Naive thymus-derived CD4-positive, alpha-beta T cell (primary cell): ENCODE measurements at places on chromosomes 11 and 22. TPM values are rescaled to one million over a fixed set of nuclear protein-coding genes. Genes with fewer than 3 reads are reported as not detected.

GRCh38 chr22:39725351-39726035 lies 154.9 kb downstream of the CACNA1I start:
- no peak for DNase-seq

DNA sequence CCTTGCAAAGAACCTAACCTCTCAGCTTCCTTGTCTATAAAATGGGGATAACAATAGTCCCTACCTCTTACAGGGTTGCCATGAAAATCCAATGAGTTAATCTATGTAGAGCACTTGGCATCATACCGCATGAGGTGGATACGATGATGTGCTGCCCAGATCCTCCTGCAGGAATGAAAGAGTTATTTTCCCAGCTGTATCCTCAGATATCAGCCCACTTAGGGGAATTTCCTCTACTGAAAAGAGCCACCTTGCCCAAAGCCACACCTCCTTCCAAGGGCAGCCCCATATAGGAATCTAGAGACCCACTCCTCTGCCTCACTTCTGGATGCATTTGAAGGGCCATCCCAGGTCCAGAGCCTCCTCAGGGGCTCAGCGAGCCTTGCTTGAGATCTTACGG lies 128.4 kb downstream of the CCDC81 start:
- DNase-seq: no peak

DNA sequence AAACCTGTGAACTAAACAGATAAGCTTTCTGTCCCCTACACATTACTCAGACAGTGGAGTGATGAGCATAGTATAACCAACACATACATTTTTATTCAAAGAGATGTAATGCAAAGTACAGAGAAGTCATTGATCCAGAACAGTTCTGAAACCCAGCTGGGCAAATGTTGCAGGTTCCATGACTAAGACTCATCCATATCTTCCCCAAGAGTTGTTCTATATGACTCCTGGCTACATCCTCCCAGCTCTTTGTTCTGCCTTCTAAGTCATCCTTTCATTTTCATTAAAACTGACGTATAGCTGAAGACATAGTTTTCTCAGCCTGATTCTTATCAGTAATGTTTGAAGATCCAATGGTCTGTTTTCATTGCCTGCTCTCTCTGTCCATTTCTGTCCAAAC lies 47.3 kb downstream of the PLAAT5 start:
- DNase-seq: no peak

The MEI1 gene
- 112 TPM for polyA plus RNA-seq

The OR5A1 gene
- not detected for polyA plus RNA-seq

GRCh38 chr11:103364687-103365086 lies 255.5 kb downstream of the DYNC2H1 start:
- no peak for DNase-seq

- DNase-seq: no peak
These were observed 34.0 kb downstream of the TBCEL start for GRCh38 chr11:121057922-121058321.

The LSP1 gene
- 295 TPM for polyA plus RNA-seq

The OR52E8 gene
- polyA plus RNA-seq: not detected

DNA sequence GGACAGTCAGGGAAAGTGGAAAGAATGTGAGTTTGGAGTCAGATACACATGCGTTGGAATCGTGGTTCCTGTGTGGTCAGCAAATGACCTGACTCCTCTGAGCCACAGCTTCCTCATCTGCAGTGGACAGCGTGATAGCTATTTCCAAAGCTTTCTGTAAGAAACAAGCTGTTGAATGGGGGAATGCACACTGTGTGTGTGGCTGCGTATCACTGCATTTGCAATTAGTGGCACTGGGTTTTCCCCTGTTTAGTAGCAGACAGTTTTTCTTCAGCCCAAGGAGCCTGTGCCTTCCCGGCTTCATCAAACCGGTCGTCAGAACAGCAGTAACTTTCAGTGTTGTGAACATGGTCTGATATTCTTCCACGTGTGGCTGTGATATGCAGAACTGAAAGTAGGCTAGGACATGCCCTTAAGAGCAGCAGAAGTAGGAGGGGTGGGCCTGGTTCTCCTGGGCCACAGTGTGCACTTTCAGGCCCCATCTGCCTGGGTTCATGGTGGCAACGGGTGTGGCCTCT lies 121.5 kb downstream of the RRAS2 start:
- no peak for DNase-seq

DNA sequence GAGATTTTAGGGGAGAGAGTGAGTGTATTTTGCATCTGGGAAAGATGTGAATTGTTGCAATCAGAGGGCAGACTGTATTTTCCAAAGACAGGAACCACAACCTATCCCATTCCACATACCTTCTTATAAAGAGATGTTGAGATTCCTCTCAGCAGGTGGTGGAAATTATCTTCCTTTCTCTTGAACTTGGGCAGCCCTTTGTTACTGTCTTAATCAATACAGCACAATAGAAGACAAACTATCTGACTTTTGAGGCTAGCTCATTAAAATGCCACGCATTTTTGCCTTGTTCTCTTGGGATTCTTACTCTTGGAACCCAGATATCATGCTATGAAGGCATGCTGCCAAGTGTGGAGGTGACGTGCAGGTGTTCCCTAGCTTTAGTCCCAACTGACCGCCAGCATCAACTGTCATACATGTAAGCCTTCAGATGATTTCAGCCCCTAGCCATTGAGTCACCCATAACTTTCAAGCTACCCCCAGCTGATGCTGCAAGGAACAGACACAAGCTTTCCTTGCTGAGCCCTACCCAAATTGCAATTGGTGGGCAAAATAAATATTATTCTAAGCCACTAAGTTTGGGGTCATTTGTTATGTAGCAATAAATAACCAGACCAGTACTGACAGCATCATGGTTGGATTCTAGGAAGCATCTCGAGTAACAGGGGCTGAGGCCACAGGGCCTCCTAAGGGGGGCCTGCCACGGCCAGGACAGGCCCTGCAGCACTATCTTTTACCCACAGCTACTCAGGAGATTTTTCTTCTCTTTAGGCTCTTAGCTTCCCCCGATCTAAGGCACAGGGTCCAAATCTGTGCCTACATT lies 63.0 kb downstream of the RPL27A start:
- no peak for DNase-seq

DNA sequence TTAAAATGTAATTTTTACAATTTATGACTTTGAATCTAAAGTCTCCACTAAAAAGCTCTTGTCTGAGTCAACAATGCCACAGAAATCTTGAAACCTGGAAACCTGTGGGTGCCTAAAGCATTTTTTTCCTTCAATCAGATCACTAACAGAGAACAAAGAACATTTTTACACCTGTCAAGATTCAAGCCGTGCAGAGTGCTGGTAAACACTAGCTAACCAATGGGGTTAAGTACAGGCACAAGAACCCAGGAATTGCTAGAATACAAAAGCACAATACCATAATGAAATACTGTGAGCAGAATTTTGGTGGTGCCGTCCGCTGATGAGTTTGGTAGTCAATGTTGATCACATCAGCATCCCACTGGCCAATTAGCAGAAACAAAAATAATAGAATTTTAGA lies 380.3 kb upstream of the PITPNB start:
- no peak for DNase-seq

The CCDC82 gene
- 23.2 TPM for polyA plus RNA-seq

DNA sequence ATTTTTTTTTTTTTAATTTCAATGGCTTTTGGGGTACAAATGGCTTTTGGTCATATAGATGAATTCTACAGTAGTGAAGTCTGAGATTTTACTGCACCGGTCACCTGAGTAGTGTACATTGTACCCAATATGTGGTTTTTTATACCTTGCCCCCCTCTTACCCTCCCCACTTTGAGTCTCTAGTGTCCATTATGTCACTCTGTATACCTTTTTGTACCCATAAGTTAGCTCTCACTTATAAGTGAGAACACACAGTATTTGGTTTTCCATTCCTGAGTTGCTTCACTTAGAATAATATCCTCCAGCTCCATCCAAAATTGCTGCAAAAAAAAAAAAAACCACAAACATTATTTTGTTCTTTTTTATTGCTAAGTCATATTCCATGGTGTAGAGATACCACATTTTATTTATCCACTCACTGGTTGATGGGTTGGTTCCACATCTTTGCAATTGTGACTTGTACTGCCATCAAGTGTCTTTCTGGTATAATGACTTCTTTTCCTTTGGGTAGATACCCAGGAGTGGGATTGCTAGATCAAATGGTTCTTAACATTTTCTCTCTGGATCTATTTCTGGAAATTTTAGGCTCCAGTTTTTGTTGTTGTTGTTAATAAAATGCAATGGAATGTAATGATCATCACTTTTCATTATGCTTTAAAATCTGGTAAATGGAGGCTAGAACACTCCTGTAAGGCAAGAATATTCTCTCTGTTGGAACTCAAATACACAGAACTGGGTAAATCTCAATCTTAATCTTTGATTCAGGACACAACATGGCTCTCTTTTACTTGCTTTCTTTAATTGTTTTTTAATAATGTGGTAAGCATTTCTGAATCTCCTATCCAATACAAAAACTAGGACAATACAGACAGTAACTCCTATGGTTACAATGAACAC lies 10.3 kb downstream of the NEAT1 start:
- DNase-seq: peak; percentile 59

DNA sequence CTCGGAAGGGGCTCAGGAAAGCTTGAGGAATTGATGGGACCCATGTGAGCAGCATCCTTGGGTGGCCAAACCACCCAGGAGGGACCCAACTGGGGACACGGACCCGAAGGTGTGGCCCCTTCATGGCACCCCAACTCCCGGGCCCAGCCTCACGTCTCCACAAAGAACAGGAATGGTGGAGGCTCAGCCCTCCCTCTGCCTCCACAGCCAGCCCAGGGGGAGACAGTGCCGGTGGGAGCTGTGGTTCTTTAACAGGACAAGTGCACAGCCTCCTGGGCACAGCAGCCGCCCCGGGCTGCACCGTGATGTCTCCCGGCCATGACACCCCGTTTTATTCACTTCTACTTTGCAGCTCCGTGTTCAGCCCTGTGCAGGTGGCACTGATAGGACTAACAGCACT lies 587.2 kb downstream of the BRD1 start:
- no peak for DNase-seq

GRCh38 chr22:44783581-44783980 lies 31.2 kb downstream of the ARHGAP8 start:
- DNase-seq: no peak

GRCh38 chr22:22181341-22181850 lies 63.2 kb upstream of the VPREB1 start:
- DNase-seq: no peak

- DNase-seq: no peak
These were observed 10.4 kb downstream of the OR51B4 start for GRCh38 chr11:5291207-5291838.

DNA sequence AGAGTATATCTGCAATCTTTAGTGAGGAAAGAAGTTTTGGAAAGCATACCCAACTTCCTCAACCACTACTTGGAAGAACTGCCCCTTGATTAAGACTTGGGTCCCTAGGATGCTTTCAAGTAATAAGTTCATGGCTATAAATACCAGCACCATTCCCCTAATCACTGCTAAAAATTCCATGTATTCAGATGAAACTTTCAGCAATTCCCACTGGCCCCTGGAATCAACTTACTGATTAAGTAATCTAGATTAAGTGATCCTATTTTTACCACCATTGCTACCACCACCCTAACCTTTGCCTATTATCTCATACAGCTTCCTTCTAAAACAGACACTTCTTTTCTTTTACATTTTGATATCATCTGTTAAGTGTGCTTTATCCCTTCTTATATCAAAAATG lies 10.5 kb downstream of the PICALM start:
- DNase-seq: no peak

DNA sequence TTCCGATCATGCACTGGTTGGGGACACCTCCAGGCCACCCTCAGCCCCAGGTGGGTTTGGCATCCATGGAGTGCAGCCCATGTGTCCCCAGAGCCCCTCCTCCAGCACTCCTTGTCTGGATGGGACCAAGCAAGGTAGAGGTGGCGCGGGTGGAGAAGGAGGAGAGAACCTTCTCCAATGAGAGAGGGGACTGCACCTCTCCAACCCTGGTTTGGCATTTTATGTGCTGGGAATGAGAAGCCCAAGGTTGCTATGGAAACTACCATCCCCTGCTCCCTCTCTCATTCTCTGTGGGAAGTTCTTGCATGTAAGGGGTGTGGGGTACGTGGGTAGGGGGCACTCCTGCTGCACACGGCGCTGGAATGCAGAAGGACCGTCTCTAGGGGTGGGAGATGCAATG lies 21.8 kb upstream of the RASD2 start:
- DNase-seq: no peak

GRCh38 chr11:57340039-57340615 lies 2.0 kb downstream of the P2RX3 start:
- DNase-seq: no peak

- DNase-seq: no peak
These were observed 42.5 kb downstream of the DENND5A start for GRCh38 chr11:9222654-9223053.

DNA sequence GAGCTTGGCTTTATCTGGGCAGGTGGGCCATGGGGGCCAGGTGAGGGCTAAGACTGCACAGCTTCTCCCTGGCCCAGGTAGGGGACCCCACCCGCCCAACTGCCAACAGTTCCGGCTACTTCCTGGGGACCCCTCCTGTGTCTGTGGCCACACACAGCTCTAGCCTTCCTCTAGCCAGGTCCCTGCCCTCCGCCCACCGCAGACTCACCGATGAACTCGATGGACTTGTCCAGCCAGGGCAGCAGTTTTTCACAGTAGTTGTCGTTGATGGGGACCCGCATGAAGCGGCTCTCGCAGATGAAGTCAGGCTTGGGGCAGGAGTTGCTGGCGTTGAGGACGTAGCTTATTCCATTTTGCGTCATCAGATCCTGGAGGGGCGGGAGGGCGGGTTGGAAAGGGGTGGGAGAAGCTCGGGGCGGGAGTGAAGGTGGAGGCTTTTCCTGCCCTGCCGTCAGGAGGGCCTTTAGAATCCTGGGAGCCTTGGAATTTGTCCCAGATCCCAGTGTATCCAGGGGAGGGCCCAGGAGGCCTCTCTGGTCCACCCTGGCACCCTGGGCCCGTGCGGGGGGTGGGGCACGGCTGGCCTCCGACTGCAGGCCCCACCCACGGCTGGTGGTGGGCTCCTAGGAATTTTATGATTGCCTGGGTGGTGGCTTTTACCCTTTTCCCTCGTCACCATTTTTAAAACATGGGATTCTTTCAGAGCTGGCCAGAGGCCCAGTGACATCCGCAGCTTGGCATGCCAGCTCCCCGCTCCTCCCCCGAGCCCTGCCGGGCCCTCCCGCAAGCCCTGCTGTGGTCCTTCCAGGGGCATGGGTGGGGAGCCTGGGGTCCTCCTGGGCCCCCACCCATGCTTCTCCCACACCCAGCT lies 13.9 kb downstream of the DUSP8 start:
- DNase-seq: no peak

The MS4A4E gene
- not detected for polyA plus RNA-seq

The TYR gene
- polyA plus RNA-seq: not detected
